Activated T-helper 1 cell treated with Interleukin-2 at 50 U/mL for 16 hours (primary cell): ENCODE measurements at places on chromosomes 7 and 10.

DNA sequence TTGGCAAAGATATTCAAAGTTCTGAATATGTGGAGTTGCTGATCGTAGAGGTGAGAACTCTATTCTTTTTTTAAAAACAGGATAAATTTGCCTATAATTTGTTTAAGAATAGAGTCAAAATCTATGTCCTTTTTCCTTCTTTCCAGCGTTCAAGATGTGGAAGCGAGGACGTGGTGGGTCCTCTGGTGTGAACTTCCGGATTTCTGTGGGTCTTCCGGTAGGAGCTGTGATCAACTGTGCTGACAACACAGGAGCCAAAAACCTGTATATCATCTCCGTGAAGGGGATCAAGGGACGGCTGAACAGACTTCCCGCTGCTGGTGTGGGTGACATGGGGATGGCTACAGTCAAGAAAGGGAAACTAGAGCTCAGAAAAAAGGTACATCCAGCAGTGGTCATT, 40.5 kb upstream of the SP8 start:
- no peak for DNase-seq

GRCh38 chr7:43766564-43766963, 8.1 kb downstream of the BLVRA start:
- DNase-seq = no peak

DNA sequence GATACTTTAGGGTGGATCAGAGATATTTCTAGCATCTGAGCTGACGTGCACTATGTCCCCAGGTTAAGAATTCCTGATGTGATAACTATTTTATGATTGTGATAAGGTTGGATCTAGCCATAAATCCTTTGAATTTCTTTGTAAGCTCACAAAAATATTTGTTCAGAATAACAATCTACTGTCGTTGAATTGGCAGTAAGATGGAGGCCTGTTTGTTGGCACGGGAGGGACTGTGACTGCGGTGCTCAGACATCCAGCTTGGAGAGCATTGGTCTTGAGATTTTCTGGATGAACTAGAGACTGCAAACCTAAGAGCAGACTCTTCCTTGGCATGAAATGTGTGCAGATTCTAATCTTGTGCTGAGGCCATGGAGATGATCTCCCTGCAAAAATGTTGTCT, 131.1 kb downstream of the LRRC4 start:
- no peak for DNase-seq

- peak; percentile 27 for DNase-seq
Measured at GRCh38 chr10:62373995-62374861, at the start of gene ZNF365. TSS of gene ZNF365 (plus strand) at chr10:62374369. CDS start at chr10:62376194, 1,825 bp downstream.

DNA sequence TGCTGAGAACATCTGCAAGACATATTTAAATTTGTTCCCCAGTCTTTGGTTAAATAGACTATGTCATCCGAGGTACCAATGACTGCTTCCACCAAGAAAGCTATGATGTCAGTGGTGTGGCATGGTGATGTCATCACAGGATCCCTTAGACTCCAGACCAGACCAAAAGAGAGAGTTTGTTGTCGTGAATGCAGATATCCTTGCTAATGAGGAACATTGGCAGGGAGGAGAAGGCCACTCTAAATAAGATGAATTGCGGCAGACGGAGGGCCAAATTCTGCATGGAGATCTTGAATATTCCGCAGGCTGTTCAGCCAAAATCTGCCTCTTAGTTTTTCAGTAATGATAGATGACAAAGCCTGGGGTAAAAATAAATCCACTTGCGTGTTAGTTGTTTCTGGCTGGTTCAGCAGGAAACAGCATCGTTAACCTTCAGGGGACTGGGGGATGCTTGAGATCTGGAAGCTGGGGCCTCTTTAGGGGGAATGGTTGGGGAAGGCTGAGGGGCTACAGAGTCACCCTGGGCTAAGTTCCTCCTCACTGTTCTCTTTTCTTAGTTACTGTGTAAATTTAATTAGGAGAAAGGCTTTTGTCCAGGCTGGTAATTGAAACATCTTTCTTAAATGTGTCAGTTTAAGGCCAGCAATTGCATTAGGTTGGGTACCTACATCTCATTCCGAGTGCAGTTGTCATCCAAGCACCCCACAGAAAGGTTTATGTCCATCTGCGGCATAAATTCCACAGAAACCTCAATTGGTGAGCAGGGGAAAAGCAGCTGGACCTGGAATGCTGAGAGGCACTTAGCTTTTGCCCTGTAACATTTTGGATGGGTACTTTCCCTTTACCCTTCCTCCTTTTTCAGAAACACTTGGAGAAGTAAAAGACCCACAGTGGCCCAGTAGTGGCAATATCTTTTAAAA, 11.6 kb upstream of the CAMK1D start:
- no peak for DNase-seq

DNA sequence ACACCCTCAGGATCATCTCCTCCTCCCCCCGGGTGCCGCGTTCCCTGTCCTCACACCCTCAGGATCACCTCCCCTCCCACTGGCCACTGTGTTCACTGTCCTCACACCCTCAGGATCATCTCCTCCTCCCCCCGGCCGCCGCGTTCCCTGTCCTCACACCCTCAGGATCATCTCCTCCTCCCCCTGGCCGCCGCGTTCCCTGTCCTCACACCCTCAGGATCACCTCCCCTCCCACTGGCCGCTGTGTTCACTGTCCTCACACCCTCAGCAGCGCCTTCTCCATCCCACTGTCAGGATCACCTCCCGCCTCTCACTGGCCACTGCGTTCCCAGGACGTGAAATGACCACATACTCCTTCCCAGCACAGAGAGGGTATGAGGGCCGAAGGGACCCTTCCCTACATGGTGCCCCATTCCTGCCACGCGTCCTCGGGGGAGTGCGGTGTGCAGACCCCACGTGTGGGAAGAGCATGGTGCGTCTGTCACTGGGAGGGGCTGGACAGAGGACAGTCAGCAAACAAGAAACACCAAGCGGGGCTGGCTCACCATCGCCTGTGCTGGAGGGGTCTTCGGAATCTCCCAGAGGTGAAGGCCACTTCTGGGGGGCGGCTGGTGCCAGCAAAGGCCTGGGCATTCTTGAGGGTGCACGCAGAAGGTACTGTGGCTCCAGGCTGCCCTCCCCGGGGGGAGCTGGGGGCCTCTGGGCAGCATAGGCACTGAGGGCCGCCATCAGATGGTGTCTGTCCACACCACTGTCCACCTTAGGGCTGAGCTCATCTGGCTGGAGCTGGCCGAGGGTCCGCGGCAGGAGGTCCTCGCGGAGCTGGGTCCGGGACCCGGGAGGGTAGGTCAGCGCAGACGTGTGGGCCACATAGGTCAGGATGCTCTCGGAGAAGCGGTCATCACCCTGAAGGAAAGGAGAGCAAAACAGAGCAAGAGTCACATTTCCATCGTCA, 421.0 kb downstream of the PTPRN2 start:
- no peak for DNase-seq

DNA sequence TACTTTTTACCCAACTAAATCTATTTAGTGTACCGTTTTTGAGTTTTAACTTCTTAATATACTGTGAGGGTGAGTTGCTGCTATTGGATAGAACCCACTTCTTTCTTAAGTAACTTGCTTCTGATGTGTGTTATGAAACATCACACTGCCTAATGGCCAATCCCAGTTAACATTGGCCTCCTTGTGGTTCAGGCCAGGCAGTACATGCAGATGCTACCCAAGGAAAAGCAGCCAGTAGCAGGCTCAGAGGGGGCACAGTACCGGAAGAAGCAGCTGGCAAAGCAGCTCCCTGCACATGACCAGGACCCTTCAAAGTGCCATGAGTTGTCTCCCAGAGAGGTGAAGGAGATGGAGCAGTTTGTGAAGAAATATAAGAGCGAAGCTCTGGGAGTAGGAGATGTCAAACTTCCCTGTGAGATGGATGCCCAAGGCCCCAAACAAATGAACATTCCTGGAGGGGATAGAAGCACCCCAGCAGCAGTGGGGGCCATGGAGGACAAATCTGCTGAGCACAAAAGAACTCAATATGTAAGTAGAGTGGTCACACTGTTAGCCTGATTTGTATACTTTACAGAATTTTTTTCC, 39.7 kb downstream of the TES start:
- DNase-seq = no peak

- no peak for DNase-seq
Measured at GRCh38 chr10:13048762-13049161, 47.2 kb upstream of the CCDC3 start.

DNA sequence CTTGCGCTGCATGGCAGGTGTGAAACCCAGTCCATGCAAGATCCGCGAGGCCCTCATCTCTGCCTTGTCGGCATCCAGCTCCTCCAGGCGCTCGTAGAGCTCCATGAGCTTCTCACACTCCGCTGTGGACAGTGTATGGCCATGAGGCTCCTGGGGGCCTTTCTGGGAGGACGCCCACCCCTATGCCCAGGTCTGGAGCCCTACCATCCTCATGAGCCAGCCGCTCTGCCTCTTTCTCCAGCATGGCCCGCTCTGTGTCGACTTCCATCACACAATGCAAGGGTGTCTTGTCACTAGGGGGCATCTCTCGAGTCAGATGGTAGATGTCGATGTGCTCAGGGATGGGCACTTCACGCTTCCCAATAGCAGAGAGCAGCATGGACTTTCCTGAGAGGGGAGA, 3.3 kb downstream of the ABCF2 start:
- no peak for DNase-seq

DNA sequence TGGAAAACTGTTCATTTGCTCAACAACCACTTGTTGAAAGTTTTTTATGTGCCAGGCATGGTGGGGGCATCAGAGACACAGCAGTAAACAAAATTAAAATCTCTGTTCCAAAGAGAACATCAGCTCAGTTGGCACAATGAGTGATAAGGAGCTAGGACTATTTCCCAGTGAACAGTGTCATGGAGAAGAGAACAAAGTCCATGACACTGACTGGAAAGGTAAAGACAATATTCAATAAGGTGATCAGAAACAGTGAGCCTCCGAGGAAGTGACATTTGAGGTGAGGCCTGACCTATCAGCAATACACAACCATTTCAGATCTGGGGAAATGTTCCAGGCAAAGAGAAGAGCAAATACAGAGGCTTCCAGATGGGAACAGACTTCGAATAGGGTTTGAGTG, 14.6 kb downstream of the ACSL5 start:
- DNase-seq = no peak

DNA sequence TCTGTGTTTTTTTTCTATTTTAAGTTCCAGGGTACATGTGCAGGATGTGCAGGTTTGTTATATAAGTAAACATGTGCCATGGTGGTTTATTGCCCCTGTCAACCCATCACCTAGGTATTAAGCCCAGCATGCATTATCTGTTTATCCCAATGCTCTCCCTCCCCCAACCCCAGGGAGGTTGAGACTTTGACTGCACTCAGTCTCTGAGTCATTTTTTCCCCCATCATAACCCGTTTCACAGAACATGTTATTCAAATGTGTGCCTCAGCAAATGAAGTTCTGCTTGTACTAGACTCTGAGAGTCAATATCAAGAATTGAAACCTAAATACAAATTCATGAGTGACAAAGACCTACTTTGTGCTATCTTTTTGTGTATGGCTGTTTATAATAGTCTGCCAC, 70.0 kb upstream of the CYP26C1 start:
- DNase-seq = no peak

DNA sequence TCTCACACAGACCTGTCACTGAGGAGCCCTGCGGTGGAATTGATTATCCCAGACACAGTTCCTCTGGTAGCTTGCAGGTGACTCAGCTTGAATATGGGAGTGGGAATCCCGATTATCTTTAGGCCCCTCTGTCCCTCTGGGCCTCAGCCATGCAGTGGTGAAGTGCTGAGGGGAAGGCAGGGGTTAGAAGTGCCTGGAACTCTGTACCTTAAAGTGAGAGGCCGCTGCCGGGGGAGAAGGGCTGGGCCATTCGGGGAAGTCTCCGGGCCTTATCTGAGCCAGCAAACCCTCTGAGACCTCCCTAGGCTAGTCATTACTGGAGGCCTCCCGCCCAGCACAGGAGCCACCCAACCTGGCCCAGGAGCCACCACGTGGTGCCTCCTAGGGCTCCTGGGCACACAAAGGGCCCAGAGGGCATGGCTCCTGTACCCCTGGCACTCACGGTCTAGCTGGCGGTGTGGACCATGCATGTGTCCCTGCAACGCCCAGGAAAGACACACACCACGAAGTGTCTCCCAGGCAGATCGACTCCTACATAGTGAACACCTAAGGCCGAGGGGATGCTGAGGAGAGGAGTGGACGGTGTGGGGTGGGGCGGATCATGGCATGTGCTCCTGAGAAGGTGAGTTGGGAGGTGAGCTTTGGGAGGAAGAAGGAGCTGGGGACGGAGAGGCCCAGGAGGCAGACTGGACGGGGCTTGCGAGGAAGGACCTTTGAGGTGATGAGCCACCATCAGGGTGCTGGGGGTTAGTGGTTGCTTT, 56.2 kb downstream of the HK1 start:
- DNase-seq = no peak

DNA sequence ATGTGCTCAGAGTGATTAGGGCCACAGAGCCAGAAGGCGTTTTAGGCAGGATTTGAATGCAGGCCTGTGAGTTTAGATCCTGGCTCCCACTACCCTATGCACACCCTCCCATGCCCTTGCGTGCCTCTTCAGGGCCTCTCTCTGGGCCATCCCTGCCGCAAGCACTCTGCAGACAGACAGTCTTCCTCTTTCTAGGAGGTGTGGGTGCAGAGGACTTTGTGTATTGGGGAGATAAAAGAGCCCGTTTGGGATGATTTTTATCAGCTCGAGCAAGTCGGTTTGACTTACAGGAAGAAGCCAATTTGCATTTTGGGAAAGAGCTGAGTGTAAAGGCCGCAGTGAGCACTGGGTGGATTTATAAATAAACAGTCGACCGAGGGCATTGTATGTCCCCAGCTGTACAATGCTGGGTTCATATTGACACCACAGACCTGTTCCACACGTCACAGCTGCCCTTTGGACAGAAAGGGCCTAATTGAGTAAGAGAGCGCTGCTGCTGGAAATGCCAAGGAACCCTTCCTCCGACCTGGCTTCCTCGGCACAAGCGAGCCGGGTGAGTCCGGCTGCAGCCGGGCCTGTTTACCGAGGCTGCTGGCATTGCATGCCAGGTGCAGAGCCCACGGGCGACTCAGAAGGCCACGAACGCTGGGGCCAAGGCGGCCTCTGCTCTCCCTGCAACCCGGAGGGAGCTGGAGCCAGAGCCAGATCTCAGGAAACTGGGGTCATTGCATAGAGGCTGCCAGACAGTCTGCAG, 25.1 kb downstream of the ZMIZ1 start:
- no peak for DNase-seq

DNA sequence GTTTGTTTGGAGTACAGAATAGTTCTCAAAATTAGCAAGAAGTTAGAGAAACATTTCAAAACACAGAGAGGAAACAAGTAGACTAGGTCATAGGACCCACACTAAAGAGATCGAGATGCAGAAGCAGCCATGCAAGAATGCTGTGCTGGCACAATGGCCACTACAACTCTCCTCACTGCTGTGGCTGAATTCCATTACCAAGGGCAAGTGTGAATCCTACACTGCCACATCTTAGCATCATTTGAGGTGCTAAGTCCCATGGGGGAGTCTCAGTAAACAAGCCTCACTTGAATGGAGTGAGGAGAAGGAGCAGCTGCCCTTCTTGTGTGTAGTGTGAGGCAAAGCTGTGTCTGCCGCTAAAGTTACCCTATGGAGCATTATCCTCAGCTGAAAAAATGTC, 56.7 kb downstream of the PCLO start:
- DNase-seq = no peak
